ENCODE measurements at places on chromosomes 3 and 15.

GRCh38 chr15:77120576-77120975, 49.7 kb upstream of the TSPAN3 start:
- DNase-seq: no peak

DNA sequence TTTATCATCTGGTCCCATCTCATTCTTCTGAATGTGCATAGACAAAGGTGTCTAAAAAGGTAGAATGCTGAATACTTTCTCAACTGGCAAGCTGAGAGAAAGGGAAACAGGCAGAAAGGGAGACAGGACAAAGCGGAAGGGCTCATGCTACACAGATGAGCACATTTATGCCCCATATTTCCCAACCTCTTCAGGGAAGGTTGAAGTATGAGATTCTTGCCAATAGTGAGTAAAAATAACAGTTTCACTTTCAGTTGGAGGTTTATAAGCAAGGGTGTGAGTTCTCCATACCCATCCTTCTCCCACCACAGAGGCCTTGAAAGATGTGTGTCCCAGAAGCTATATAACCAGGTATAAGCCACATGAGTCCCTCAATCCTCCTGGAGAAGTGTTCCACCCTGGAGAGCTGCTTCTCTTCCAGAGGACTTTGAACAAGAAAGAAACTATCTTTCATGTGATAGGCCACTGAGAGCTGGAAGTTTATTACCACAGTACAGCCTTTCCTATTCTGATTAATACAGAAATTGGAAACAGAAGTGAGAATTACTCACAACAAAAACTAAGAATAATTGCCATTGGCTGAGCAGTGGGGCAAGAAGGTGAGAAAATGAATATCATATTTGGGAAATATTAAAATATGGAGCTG, 709.4 kb upstream of the NR2F2 start:
- DNase-seq: peak; percentile 80

DNA sequence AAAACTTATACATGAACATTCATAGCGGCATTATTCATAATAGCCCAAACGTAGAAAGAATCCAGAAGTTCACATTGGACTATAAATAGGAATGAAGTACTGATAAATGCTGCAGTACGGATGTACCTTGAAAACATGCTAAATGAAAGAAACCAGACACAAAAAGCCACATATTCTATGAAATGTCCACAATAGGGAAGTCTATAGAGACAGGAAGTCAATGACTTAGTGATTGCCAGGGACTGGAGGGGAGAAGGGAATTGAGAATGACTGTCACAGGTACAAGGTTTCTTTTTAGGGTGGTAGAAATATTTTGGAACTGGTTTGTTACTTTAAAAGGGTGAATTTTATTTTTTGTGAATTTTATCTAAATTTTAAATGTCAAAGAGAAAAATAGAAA, 71.4 kb upstream of the SKOR1 start:
- no peak for DNase-seq

DNA sequence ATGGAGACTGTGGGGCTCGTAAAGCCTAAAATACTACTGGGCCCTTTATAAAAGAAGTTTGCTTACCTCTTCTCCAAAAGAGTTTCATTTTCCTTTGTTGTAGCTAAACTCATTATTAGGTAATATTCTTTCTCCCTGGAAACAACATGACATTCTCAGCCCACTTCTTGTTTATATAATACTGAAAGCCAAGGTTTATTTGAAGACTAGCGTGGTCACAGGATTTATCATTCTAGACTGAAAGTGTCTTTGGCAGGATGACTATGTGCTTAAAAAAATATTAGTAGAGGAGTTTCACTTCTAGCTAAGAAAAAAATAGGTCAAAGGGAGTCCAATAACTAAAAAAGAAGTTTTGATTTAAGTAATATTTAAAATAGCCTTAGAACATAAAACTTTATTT, 1085.2 kb upstream of the CADM2 start:
- no peak for DNase-seq

DNA sequence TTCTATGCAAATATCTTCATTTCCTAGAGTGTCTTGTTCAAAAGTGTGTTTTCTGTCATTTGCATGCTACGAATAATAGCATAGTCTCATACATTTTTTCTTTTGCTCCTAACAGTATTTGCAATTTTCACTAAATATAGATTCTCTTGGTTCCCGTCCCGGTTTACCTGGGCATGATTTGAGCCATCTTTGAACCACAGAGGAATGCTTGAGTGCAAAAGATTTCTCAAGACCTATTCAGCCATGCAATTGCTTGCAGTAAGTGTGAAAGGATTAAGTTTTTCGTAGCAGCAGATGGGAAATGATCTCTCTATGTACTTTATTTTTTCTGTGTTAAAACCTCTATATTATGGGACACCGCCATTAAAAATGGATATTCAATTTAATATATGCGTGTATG, 733.0 kb downstream of the ZPLD1 start:
- no peak for DNase-seq

DNA sequence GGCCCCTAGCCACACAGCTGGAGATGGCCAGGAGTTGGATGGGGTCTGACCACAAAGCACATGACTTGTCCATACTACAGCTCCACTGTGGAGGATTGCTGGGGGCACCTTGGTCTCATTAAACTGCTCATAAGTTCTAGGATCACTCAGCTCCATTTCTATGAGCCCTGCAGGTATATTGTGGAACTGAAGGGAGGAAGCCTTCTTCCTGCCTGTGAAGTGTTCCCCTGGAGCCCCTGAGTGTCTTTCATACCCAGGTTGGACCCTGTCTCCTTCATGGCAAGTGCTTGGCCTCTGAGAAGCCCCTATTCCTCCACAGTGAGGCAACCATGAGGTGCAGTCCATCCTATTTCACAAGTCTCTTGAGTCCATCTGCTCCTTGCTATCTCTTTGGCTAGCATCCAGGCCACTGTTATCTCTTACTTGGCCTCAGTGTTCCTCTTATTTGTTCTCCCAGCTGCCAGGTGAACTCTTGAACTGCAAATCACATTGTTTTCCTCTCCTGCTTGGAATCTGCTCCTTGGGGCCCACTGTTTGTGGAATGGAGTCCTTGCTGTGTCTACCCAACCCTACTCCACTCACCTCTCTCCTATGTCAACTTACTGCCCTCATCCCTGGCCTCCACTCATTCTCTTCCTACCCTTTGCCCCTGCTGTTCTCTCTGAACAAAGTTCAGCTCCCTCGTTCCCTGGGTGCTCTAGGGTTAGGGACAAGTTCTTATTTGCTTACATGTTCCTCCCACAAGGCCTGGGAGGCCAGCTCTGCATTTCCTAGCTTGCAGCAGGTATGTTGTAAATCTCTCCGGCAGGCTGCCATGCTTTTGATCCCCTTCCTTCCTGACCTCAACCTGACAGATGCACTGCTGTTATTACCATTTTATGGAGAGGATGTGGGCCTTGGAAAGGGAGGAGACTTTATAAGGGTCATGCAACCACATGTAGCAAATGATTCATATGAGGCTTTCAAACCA, 1.2 kb downstream of the ACOX2 start:
- no peak for DNase-seq

GRCh38 chr3:64954995-64955636, 267.3 kb upstream of the ADAMTS9 start:
- DNase-seq: no peak

GRCh38 chr3:190492129-190492528, 21.8 kb upstream of the IL1RAP start:
- no peak for DNase-seq

DNA sequence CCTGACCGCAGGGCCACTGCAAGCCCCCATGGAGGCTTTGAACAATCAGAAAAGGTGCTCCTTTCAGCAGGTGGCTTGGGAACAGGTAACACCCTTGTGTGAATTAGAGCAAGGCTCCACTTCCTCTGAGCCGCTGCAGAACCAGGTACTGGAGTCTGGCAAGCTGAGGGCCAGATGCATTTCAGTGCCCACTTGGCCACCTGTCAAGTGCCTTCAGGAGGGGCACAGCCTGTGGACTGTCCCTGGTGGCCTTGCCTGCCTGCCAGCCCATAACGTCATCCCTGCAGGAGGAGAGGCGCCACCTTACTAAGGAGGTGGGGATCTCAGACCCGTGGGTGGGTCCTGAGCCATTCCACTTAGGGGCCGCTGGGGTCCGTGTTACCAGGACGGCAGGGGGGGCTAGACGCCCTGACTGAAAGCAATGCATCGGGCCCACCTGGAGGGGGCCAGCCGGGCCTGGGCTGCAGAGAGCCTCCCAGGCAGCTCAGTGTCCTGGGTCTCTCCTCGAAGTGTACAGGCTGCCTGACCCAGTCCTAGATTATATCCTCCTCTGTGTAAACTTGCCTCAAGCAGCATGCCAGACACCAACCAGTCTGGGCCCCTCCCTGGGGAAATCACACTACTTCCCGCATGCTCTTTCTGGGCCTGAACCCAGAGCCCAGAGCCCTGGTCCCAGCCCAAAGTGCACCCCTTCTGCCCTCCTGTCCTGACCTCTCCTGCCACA, 16.1 kb downstream of the SPTBN5 start:
- no peak for DNase-seq

DNA sequence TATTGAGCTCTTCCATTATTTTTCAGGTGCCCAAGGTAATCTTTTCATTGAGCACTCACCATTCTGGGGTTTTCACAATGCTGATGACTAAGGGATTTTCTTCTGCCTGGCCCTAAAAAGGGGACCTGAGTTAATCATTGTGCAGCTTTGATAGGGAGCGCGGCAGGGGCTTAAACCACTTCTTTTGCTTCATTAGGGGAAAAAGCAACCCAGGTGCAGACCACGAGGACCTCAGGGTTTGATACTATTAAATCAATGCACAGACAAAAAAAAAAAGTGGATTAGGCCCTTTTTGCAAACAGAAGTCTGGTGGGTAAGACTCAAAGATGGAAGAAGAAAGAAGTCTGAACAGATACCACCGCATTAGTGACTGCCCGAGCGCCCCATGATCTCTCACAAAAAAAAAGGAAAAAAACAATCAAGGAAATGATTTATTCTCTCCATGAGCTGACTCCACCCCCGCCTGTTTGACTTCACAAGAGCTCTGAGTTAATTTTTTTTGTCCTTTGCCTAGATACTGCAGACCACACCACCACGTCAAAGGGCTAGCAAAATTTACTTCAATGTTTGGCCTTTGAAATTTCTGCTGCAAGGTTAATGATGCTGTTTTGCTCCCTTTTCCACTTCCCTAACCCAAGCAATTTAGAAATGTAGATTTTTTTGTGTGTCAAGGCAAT, 78.0 kb upstream of the FEZF2 start:
- DNase-seq: no peak

DNA sequence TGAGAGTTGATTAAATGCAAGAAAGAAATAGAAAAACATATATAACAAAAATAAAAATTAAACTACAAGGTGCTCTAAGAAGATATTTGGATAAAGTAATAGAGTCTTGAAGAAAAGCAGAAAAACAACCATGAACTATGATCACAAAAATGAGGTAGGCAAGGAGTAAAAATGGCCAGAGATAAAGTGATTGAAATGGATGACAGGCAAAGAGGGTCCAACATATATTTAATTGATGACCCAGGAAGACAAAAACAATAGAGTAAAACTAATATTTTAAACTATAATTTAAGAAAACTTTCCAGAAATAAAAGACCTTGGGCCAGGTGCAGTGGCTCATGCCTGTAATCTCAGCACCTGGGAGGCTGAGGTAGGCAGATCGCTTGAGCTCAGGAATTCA, 22.1 kb upstream of the WDR49 start:
- no peak for DNase-seq

- DNase-seq: no peak
Observed at GRCh38 chr3:64178419-64178818, 46.8 kb downstream of the PRICKLE2 start.

GRCh38 chr3:20246662-20247061, 60.7 kb upstream of the SGO1 start:
- no peak for DNase-seq

DNA sequence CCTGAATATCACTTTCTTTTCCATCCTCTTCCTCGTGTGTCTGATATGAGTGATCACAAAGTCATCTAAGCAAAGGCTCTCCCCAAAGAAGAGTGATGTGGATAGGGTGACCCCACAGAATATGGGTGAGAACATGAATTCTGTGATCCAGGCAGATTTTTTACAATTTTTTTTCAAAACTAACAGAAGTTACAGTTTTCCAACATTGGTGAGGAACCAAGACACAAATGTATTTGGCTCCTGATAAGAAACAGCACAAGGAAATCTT, 27.0 kb downstream of the ANXA2 start:
- DNase-seq: no peak

- DNase-seq: no peak
Observed at GRCh38 chr3:67418426-67419217, 235.8 kb downstream of the SUCLG2 start.

Measured in HL-60 (cell line).